ENCODE measurements at places on chromosomes 6 and 20.

DNA sequence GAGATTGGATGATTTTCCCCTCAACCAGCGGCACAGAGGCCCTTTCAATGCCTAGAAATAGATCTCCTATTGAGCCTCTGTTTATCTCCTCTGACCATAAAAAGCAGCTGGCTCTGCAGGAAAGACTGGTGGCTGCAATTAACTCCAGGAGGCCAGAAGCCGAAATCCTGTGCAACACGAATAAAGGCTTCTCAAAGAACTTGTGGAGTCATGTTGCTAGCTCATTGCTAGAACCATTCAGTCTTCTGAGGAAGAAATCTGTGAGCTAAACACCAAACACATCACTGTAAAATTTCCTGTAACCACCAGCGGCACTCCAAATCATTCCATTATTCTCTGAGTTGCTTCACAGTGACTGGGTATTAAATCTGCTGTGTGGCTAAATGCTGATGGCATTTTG lies 49.1 kb upstream of the TPD52L1 start:
- no peak for DNase-seq

DNA sequence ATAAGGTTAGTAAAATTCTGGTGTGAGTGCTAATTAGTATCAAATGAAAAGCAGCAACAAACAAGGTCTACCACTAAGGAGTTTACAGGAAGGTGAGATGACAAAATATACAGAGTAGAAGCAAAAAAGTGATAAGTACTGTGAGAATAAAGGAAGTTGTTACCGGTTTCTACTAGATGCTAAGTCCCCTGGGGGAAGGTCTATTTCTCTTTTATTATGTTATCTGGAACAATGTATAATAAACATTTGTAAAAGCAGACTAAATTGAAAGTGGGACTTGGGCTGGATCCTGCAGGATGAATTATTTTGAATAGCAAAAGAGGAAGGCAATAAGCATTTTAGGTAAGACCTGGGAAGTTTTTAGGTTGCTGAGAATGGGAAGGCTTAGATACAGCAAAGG lies 158.7 kb upstream of the SLC22A16 start:
- no peak for DNase-seq

DNA sequence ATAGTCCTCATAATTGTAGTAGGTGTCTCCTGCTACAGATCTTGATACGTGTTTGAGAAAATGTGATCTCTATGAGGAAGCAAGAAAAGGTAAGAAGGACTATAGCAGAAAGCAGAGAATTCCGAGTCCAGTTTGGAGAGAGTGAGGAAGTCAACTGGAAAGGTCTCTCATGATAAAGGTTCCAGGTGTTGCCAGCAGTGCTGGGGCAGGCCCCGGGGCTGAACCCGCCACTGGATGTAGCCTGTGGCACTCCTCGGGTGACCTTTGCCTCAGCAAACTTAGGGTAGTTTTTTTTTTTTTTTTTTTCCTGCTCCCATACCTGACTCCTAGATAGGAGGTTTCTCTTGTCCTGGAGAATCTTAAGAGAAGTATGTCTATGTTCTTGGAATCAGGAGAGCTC lies 62.8 kb downstream of the FAM120B start:
- no peak for DNase-seq

- DNase-seq: no peak
Observed at GRCh38 chr6:130893277-130893676, 66.1 kb downstream of the SMLR1 start.

GRCh38 chr6:109290143-109290931 lies 91.9 kb downstream of the CD164 start:
- DNase-seq: no peak

DNA sequence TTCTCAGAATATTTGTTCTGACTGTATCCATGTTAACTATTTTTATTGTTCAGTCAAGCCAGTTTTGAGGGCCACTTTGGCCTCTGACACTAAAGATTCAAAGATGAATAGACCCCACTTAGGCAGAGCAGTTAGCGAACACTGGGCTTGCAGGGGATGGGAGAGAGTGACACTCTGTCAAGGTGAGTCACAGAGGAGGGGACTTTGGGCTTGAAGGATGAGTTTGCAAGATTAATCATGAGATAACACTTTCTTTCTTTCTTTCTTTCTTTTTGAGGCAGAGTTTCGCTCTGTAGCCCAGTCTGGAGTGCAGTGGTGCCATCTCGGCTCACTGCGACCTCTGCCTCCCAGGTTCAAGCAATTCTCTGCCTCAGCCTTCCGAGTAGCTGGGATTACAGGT lies 46.4 kb downstream of the SPATA2 start:
- no peak for DNase-seq

GRCh38 chr20:24617757-24618450 lies 148.5 kb downstream of the SYNDIG1 start:
- no peak for DNase-seq

DNA sequence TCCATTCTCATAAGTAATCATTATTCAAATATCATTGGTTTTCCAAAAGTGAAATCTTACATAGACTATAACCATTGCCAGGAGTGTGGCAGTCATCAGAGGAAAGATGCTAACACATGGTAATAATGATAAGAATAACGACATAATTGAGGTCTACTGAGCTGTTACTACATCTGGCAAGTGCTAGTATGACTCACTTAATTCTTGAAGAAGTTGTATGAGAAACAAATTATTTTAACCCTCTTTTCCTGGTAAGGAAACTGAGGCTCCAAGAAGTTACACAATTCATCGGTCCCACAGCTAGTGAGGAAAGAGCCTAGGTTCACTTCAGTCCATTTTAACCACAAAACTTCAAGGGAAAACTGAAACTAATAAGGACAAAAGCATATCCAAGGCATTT lies 335.6 kb upstream of the BTBD3 start:
- DNase-seq: no peak

DNA sequence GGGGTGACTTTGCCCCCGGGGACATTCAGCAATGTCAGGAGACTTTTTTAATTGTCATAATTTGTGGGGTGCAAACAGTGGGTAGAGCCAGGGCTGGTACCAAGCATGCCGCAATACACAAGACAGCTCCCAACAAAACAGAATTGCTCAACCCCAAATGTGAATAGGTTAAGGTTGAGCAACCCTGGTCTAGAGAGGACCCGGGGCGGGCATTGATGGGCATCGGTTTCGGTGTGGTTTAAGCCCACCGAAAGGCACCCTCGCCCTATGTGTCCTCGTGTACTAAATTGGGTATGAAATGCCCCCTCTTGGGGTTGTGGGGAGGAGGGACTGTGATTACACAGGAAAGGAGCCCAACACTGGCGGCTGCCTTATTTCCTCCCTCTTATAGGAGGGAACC lies 36.0 kb downstream of the KIAA1755 start:
- no peak for DNase-seq

DNA sequence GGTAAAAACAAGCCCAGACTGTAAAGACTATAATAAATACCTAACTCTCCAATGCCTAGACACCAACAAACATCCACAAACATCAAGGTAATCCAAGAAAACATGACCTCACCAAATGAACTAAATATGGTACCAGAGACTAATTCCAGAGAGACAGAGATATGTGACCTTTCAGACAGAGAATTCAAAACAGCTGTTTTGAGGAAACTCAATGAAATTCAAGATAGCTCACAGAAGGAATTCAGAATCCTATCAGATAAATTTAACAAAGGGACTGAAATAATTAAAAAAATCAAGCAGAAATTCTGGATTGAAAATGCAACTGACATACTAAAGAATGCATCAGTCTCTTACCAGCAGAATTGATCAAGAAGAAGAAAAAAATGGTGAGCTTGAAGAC lies 26.6 kb downstream of the NCOA6 start:
- no peak for DNase-seq

- no peak for DNase-seq
Observed at GRCh38 chr6:31204751-31205145, 34.3 kb upstream of the POU5F1 start.

GRCh38 chr6:137763886-137764285 lies 103.2 kb upstream of the TNFAIP3 start:
- no peak for DNase-seq

DNA sequence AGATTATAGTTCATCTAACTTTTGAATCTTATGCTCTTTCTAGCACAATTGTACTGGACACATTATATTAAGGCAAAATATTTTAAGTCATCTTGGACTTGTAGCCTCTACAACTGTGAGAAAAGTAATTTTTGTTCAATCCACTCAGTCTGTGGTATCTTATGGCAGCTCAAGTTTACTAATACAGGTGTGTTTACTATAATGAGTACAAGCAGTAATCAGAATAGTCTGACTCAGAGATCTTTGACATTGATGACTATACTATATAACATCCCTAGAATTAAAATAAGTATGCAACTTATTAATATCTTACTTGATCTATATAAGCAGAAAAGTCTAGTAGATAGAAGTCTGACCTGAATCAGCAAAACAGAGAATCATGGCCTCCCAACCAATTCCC lies 40.7 kb upstream of the PRSS16 start:
- no peak for DNase-seq

- no peak for DNase-seq
Observed at GRCh38 chr6:14986370-14986769, 259.5 kb upstream of the JARID2 start.

DNA sequence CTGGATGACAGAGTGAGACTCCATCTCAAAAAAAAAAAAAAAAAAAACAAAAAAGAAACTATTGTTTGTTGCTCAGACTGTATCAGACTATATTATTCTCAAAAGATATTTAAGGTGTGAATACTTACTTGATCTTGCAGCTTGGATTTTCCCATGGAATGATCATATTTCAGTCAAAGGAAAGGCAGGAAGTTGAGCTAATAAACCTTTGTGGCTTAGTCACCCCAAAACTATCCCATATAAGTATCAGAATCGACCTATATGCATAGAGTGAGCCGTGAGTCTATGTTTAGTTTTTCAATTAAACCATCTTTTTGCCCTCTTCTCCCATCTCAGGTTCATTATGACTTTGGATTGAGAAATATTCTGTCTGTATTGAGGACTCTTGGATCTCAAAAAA lies 152.6 kb downstream of the DNAH8 start:
- no peak for DNase-seq

- no peak for DNase-seq
Observed at GRCh38 chr6:118350881-118351430, 197.1 kb upstream of the PLN start.

DNA sequence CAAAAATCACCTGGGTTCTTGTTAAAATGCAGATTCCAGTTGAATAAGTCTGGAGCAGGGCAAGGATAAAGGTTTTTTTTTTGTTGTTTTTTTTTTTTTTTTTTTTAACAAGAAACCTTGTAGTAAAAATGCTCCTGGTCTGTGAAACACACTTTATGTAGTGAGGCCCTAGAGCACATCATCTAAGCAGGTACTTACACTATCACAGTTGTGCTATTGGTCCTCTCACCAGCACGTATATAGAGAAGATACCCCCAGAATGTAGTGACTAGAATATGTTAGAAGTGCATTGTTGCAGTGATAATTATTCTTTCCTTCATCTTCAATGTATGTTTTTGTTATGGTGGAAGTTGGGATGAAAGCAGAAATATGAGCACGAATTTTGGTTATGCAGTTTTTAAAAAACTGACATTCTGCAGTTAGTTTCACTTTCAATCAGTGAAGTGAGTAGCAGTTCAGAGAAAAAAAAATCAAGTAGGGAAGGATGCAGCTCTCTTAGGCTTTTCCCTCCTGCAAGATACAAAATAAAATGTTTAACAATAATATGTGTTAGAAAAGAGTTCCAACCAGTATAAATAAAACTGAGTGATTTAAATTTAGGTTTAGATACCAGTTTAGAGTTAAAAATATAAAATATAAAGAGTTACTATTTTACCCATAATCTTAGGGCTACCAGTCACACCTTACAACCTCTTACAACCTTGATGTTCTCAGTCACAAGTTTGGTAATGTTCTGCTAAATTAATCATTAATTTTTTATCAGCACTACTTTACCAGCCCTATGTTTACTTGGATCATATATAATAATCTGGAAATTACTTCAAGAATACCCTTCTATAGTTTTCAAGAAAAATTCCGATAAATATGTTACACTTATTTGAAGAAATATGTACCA lies 9.2 kb upstream of the DEFB113 start:
- no peak for DNase-seq

- no peak for DNase-seq
Observed at GRCh38 chr20:53800883-53801604, 207.4 kb upstream of the ZNF217 start.

DNA sequence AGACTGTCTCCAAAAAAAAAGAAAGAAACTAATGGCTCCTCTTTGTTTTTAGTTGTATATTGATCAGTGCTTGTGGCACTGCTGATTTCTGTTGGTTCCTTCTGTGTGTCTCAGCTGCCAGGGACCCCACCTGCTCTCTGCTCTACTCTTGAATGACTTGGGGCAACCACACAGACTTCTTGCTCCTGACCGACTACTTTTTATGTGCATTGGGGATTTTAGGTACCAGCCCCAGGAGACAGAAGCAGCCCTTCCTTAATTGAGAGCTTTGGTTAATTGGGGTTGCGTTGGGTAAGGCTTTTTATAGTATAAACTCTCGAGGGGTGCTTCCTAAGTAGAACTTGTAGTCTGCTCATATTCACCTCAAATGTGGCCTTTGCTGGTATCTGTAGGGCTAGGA lies 6.9 kb downstream of the STK35 start:
- DNase-seq: no peak

DNA sequence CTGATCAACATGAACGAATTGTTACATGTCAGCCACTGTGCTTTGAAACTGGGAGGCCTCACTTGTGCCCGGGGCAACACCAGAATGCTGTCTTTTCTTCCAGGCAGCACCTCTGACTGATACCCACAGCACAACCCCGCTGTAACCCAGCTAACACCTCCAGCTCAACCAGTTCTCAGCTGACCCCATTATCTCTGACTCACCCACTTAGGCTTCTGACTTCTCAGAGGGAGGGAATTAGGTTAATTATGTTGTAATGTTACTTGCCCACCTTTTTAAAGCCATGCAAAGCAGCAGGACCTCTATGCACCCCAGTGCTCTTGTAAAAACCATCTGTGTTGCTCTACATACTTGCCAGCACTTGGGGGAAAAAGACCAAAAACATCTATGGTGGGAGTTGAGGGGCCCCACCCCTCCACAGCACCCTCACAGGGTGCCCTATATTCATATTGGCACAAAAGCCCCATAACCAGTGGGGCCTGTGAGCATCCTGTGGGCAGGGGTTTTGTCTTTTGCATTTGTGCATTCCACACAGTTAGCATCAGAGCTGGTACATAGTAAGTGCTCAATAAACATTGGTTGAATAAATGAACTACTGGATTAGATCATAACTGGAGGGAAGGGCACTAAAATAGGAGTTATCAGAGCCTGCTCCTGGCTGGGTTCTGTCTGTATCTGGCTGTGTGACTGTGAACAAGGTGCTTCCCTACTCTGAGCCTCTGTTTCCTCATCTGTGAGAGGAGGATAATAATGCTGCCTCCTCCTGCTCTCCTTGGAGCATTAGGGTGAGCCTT lies 22.3 kb downstream of the BNIP5 start:
- no peak for DNase-seq

- no peak for DNase-seq
Observed at GRCh38 chr20:64155258-64156135, 8.8 kb upstream of the MYT1 start.

DNA sequence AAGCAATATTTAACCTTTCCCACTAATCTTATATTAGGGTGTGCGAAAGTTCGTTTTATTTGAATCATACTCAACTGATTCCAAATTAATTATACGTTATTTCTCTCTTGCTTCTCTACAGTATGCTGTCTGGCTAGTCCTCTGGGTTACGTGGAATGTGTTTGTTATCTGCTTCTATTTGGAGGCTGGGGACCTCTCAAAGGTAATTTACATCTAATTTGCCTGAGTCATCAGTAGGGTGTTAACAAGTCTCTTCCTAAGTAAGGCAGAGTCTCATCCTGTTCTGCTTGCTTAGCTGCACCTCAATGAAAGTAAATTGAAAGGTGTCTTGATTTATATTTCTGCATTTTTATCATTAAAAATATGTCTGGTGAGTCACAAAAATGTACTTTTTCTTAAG lies 551.5 kb downstream of the NKAIN2 start:
- no peak for DNase-seq

- no peak for DNase-seq
Observed at GRCh38 chr6:41900861-41901260, 5.7 kb upstream of the USP49 start.

Data from CD4-positive, alpha-beta T cell treated with Interleukin-12 subunit alpha and Interleukin-12 subunit beta, for 1 hour (primary cell).